ENCODE measurements at places on chromosomes 16 and 17.

GRCh38 chr16:54178478-54178976 is 108.1 kb downstream of the IRX3 start:
- DNase-seq: no peak

GRCh38 chr16:65773301-65773874 is 593.1 kb upstream of the CDH5 start:
- no peak for DNase-seq

- DNase-seq: no peak
These were observed 23.3 kb downstream of the ATP6V0D1 start for GRCh38 chr16:67457611-67458010.

- no peak for DNase-seq
These were observed 2.3 kb upstream of the MED24 start for GRCh38 chr17:40056379-40057015.

GRCh38 chr16:24731722-24732419 is 2.4 kb downstream of the TNRC6A start:
- no peak for DNase-seq

- no peak for DNase-seq
These were observed 46.8 kb downstream of the PLXDC1 start for GRCh38 chr17:39104657-39105056.

GRCh38 chr17:75983501-75984181 is 4.6 kb downstream of the TEN1 start:
- no peak for DNase-seq

DNA sequence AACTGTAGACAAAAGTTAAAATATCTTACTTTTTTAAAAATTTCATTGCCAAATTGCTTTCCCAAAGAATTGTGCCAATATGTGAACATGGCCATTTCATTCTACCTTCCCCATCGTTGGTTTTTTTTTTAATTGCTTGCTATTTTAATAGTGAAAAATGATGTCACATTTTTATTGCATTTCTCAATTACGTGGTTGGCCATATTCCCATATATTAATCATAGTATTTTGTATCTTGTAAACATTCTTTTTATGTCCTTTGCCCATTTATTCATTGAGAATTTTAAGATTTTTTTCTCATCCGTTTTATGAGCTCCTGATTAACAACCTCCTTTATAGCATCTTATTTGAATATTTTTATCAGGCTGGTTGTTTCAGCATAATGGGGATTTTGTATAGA is 7.2 kb downstream of the OMG start:
- DNase-seq: no peak

- no peak for DNase-seq
These were observed 46.5 kb downstream of the CNOT1 start for GRCh38 chr16:58582971-58583765.

- no peak for DNase-seq
These were observed 1324.1 kb downstream of the CDH8 start for GRCh38 chr16:60712144-60712543.

GRCh38 chr17:42608305-42609181 is 631 bp downstream of the RETREG3 start:
- DNase-seq: peak; percentile 44

DNA sequence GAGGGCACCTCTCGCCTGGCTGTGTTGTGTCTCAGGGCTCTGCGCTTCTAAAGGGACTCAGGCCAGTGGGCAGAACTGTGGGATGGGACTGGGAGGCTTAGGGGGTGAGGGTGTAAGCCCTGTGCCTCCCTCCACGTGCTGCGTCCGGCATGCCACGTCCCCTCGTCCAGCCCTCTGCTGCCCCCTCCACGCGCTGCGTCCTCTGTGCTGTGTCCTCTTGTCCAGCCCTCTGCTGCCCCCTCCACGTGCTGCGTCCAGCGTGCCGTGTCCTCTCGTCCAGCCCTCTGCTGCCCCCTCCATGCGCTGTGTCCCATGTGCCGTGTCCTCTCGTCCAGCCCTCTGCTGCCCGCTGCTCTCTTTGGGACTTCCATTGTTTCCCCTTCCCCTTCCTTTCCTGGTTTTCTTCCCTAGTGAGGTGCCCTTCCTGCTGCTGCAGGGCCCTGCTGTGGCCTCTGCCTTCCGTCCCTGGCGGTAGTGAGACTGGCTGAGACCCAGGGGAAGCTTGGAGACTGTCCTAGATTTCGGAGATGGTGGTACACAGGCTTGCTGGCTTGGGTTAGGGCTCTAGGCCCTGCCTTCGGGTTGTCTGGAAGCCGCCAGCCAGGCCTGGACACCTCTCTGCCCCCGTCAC is 6.4 kb upstream of the ZNF750 start:
- no peak for DNase-seq

GRCh38 chr16:51710186-51710585 is 559.1 kb upstream of the SALL1 start:
- no peak for DNase-seq

GRCh38 chr17:77332981-77333685 is 192.4 kb downstream of the SEC14L1 start:
- no peak for DNase-seq

- no peak for DNase-seq
These were observed 154.0 kb downstream of the ZNF423 start for GRCh38 chr16:49701789-49702494.

- DNase-seq: no peak
These were observed 12.3 kb downstream of the CACNG4 start for GRCh38 chr17:66976781-66977201.

- no peak for DNase-seq
These were observed 171.0 kb downstream of the MAF start for GRCh38 chr16:79429381-79430190.

GRCh38 chr16:84596161-84596560 is 21.7 kb downstream of the COTL1 start:
- DNase-seq: no peak

DNA sequence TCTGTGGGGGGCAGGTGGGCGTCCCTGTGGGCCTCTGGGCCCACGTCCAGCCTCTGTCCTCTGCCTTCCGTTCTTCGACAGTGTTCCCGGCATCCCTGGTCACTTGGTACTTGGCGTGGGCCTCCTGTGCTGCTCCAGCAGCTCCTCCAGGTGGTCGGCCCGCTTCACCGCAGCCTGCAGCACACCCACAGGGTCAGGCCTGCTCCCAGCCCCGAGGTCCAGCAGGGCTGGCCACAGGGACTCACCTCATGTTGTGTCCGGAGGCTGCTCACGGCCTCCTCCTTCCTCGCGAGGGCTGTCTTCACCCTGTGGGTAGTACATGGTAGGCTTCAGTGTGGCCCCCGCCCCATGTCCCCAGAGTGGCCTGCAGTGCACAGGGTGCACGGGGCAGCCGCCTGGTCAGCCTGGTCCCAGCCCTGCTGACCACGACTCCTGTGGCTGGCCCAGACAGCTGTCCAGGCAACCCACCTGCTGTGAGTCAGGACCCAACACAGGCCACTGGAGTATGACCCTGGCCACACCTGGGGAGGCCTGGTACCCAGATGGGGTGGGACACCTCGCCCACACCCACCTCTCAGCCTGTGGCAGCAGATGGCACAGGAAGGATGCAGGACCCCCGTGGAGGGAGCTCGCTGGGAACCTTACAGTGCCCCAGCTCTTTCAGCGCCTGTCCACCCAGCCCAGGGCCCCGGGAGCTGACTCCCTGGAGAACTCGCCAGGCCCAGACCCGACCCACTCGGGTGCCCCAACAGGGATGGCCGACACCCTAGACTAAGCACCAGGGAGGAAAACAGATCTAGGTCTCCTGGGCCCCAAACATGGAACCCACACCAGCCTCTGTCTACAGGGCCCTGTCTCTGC is 23.9 kb upstream of the AATK start:
- DNase-seq: no peak

DNA sequence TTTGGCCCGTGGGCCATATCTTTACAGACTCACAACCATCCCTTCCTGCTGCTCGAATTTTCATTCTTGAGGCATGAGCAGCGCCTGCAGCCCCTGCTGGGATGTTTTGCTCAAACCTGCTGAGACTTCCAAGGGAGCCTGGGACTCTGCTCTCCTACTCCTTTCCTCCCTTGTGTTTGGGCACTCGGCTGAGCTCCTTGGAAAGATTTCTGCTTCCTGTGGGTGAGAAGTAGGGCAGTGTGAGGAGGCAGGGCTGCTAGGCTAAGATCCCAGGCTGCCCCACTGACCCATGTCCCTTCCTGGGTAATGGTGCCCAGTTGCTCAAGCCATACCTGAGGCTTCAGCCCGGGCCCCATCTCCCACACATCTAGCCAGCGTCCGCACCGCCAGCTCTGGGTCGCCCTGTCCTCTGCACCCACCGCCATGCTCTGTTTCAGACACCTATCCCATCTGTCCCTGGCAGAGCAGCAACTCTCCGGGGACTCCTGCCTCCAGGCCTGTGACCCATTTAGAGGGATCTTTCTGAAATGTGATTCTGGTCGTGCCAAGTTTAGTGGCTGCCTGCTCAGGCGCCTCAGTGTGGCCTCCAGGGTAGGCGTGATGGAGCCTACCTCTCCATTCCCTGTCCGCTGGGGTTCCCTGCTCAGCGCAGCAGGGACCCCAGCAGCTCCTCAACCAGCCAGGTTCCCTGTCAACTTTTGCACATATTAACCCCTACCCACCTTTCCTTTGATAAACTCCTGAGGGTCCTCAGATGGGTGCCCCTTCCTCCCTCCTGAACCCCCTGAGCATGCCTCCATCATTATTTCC is 190.1 kb downstream of the CCDC182 start:
- DNase-seq: no peak

GRCh38 chr16:73028263-73028662 is 19.7 kb downstream of the ZFHX3 start:
- no peak for DNase-seq

DNA sequence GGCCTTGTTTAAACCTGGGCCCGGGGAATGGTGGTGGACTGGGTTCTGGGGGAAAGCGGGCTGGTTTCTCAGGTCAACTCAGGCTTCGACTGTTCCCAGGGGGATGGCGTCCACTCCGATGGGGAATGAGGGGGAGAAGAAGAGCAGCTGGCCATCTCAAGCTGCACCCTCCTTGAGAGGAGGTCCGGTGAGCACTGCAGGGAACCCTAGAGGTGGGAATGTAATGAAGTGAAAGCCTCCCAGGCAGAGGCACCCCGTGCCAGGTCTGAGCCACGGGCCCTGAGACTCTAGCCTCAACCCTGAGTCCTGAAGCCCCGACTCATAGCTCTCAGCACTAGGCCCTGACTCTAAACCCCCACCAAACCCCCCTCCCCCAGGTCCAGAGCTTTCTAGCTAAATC is 1.2 kb upstream of the CDIPT start:
- no peak for DNase-seq

DNA sequence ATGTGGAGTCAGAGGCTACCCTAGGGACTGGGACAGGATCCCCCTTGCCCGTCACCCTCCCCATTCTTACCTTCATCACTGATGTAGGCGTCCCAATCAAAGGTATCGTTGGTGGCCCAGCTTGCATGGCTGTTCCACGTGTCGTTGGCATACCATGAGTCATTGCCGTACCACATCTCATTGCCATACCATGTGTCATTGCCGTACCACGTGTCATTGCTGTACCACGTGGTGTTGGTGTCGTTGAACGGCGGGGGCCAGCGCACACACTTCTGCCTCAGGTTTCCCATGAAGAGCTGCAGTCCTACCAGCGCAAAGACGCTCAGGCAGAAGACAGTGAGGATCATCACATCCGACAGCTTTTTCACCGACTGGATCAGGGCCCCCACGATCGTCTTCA is 4.8 kb downstream of the SCN4A start:
- no peak for DNase-seq

- DNase-seq: peak; percentile 45
These were observed 9.1 kb downstream of the FOXK2 start for GRCh38 chr17:82528484-82529265.

DNA sequence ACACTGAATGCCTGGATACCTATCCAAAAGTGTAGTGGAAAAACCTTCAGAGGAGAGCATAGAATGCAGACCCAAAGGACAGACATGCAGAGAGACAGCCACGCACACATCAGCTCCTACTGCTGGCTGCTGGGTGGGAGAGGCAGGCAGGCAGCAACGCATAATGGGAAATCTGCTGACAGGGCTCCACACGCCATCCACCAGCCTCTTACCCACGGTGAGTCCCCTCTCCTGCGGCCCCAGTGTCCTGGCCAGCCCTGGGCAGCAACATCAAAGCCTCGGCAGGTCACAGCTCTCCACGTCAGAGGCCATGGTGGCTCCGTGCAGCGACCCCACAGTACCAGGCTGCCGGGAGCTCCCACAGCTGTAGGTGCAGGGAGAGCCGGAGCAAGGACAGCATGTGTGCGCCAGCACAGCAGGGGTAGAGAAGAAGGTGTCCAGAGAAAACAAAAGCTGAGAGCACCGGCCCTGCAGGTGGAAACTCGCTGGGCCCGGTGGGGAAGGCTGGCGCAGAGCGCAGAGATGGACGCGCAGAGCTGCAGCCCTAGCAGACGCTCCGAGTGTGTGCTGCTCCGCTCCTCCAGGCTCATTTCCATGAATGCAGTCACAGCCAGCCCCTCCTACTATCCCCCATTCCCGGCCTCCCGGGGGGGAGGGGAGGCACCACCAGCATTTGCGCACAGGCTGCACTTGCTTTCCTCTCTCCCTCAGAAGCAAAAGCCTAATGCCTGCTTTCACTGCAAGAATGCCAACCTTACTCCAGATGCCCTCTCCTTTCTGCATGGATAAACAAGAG is 58.9 kb downstream of the CYTH1 start:
- no peak for DNase-seq

DNA sequence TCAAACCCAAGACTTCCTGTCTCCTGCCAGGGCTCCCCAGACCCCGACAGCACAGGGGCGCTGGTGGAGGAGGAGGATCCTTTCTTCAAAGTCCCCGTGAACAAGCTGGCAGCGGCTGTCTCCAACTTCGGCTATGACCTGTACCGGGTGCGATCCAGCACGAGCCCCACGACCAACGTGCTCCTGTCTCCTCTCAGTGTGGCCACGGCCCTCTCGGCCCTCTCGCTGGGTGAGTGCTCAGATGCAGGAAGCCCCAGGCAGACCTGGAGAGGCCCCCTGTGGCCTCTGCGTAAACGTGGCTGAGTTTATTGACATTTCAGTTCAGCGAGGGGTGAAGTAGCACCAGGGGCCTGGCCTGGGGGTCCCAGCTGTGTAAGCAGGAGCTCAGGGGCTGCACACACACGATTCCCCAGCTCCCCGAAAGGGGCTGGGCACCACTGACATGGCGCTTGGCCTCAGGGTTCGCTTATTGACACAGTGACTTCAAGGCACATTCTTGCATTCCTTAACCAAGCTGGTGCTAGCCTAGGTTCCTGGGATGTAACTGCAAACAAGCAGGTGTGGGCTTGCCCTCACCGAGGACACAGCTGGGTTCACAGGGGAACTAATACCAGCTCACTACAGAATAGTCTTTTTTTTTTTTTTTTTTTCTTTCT is 8.1 kb downstream of the SERPINF1 start:
- peak; percentile 43 for DNase-seq

GRCh38 chr16:50800074-50800473 is 58.2 kb downstream of the CYLD start:
- DNase-seq: no peak

DNA sequence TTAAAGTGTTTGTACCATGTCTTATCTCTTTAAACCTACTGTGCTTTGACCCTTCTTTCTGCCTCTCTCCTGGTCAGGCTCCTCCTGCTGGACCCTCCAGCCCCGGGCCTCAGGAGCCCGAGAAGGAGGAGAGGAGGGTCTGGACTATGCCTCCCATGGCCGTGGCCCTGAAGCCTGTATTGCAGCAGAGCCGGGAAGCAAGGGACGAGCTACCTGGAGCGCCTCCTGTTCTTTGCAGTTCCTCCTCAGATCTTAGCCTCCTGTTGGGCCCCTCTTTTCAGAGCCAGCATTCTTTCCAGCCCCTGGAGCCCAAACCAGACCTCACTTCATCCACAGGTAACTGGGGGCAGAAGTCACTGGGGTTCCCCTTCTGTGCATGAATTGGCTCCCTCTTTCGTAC is 13.6 kb downstream of the CNTROB start:
- no peak for DNase-seq

GRCh38 chr17:43645765-43646481 is 15.8 kb downstream of the MEOX1 start:
- DNase-seq: no peak

Measured in activated CD8-positive, alpha-beta T cell treated with anti-CD3 and anti-CD28 coated beads, Interleukin-2, amount 10 ng/mL, durations not matched to agents 7 days and 5 days (primary cell).